Caco-2 (cell line): ENCODE measurements at places on chromosomes 13 and 19. TPM values are rescaled to one million over a fixed set of nuclear protein-coding genes. Genes with fewer than 3 reads are reported as not detected.

DNA sequence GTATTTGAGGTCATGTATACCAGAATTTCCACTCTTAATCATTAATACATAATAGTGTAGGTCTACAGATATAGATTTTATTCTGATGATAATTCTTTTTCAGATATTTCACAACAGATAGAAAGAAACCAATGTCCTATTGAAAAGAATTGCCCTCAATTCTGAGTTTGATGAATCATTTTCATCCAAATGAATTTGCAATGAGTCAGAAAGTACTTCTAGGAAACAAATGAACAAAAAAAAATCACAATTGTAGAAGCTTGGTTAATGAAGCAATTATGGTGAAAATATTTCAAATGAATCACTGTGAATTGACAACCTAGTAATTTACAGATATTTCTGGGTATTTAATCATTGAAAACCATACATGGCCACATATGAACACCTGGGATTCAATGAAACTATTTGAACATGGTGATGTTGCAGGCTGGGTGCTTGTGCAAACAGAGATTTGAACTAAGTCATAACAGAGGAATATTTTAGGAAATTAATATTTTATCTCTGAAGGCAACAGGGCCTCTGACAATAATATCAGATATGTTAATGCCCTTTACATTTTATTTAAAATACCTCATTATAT lies 360.9 kb downstream of the SLITRK5 start:
- no peak overlapping the region for H3K4me3 ChIP-seq
- H3K36me3 ChIP-seq: no peaks in the 10 kb centered on the region
- DNase-seq: no peak
- no peaks in the 10 kb centered on the region for H3K4me1 ChIP-seq

DNA sequence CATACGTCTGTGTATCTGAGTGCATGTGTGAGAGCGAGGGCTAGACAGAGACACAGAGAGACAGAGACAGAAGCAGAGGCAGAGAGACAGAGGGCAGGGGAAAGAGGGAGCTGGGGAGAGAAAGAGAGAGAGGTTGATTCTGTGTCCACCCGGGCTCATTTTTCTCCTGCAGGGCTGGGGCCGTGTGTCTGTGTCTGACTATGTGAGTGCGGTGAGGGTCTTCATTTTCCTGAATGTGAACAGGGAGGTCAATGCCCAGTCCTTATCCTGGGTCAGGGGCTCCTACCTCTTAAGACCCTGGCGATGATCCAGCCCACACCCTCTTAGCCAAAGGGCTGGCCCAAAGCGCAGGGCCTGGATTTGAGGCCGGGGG lies 17.7 kb downstream of the LRRC4B start:
- H3K27me3 ChIP-seq: peaks cover 2% of the 10 kb centered on the region; the same call in 1 of the 2 replicates
- H3K4me1 ChIP-seq: 0 out of 2 replicates have a peak, but pooled peaks cover under 1% of the 10 kb centered on the region
- DNase-seq: no peak
- H3K27ac ChIP-seq: no peak overlapping the region
- H3K36me3 ChIP-seq: no peaks in the 10 kb centered on the region

- no peak overlapping the region for H3K4me3 ChIP-seq
- no peak for DNase-seq
- H3K4me1 ChIP-seq: no peaks in the 10 kb centered on the region
- no peaks in the 10 kb centered on the region for H3K36me3 ChIP-seq
- no peak overlapping the region for H3K27ac ChIP-seq
Measured at GRCh38 chr19:41623360-41623759, 3.5 kb downstream of the CEACAM4 start.

GRCh38 chr13:108425056-108425455 lies 155.5 kb downstream of the TNFSF13B start:
- H3K27ac ChIP-seq: no peak overlapping the region
- no peaks in the 10 kb centered on the region for H3K27me3 ChIP-seq
- no peak for DNase-seq
- no peak overlapping the region for H3K4me3 ChIP-seq
- H3K4me1 ChIP-seq: no peaks in the 10 kb centered on the region

DNA sequence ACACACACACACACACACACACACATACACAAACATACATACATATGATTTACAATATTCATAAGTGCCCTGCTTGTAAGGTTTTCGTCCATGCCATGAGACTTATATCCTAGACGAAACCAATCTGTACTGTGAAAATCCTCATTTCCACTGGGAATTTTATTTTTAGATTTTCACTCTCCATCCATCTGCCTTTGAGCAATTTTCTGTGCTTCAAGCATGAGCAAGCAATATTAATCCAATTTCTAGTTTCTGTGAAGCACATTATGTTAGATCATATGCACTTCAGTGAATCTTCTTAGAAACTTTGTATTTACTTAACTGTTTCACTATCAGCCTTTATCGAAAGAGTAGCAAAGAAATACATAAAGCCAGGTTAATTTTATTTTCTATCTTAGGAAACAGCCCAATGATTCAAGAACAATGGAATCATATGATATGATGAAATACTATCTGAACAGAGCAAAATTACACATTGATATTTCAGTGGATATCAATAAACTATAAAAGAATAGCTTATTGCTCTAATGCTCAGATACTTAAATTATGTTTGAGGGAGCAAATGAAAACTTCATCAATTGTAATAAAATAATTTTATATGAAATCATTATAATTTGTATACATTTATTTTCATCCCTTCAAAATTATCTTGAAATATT lies 1100.7 kb upstream of the MIR17HG start:
- no peak for DNase-seq
- H3K4me1 ChIP-seq: no peaks in the 10 kb centered on the region
- no peaks in the 10 kb centered on the region for H3K36me3 ChIP-seq
- no peak overlapping the region for H3K27ac ChIP-seq
- no peak overlapping the region for H3K4me3 ChIP-seq

GRCh38 chr19:55099557-55100506 lies 17.6 kb downstream of the PPP1R12C start:
- H3K4me1 ChIP-seq: no peaks in the 10 kb centered on the region
- peak; percentile 64 for DNase-seq
- H3K27ac ChIP-seq: no peak overlapping the region
- H3K36me3 ChIP-seq: no peaks in the 10 kb centered on the region; the same call in none of the 2 replicates
- no peak overlapping the region for H3K4me3 ChIP-seq

DNA sequence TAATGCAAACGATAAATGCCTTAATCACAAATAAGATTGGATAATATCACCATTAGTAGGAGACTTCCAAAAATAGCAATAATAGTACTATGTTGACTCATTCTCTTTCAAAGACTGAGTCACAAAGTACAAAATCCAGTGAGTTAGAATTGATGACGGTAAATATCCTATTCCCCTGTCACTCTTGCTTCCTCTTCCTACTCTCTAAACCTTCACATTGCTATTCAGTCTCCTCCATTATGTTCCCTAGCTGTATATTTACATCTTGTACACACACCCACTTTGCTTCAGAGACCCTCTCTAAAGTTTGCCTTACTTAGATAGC lies 26.3 kb upstream of the INTS6 start:
- DNase-seq: no peak
- H3K27me3 ChIP-seq: no peaks in the 10 kb centered on the region
- H3K4me3 ChIP-seq: no peak overlapping the region
- H3K4me1 ChIP-seq: no peaks in the 10 kb centered on the region

- H3K4me1 ChIP-seq: no peaks in the 10 kb centered on the region
- peaks cover 1% of the 10 kb centered on the region; the same call in 1 of the 2 replicates for H3K27me3 ChIP-seq
- H3K4me3 ChIP-seq: no peak overlapping the region
- no peaks in the 10 kb centered on the region for H3K36me3 ChIP-seq
Measured at GRCh38 chr13:112141643-112142400, 74.9 kb downstream of the SOX1 start.

DNA sequence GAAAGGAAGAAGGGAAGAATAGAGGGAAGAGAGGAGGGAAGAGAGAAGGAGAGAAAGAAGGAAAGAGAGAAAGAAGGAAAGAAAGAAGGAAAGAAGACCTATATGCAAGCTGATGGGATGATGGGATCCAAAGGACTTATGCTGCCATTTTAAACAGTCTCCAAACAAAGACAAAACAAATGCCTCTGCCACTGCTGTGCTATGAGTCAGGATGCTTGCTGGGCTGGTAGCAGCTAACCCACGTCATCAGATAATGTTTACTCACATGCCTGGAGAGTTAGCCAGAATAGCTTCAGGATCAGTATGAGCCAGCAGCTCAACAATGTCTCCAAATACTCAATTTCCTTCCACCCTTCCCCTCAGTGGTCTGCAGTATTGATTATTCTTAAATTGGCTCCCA lies 12.0 kb upstream of the ZNF274 start:
- H3K4me3 ChIP-seq: no peak overlapping the region
- H3K4me1 ChIP-seq: no peaks in the 10 kb centered on the region
- no peak for DNase-seq
- H3K27ac ChIP-seq: no peak overlapping the region

GRCh38 chr13:23552661-23553060 lies 17.6 kb upstream of the TNFRSF19 start:
- H3K4me3 ChIP-seq: no peak overlapping the region
- H3K36me3 ChIP-seq: no peaks in the 10 kb centered on the region
- no peaks in the 10 kb centered on the region for H3K27me3 ChIP-seq
- DNase-seq: no peak
- no peak overlapping the region for H3K27ac ChIP-seq

GRCh38 chr13:40103864-40104263 lies 448.4 kb downstream of the COG6 start:
- no peaks in the 10 kb centered on the region for H3K4me1 ChIP-seq
- no peak overlapping the region for H3K27ac ChIP-seq
- H3K4me3 ChIP-seq: no peak overlapping the region
- DNase-seq: no peak

DNA sequence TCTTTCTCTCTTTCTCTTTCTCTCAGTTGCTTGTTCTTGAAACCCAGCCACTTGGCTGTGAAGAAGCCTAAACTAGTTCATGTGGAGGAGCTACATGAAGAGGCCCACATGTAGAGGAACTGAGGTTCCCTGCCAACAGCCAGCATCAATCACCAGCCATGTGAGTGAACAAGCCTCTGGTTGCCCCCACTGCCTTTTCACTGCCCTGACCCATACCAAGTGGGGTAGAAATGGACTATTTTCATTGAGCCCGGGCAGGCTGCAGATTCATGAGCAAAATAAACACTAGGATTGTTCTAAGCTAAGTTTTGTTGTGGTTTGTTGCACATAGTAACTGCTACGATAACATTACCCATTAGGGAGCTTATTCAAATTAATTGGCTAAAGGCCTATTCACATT lies 78.7 kb upstream of the FAM216B start:
- H3K27ac ChIP-seq: no peak overlapping the region
- DNase-seq: no peak
- no peaks in the 10 kb centered on the region; the same call in 1 of the 2 replicates for H3K27me3 ChIP-seq
- H3K36me3 ChIP-seq: no peaks in the 10 kb centered on the region
- H3K4me1 ChIP-seq: no peaks in the 10 kb centered on the region

DNA sequence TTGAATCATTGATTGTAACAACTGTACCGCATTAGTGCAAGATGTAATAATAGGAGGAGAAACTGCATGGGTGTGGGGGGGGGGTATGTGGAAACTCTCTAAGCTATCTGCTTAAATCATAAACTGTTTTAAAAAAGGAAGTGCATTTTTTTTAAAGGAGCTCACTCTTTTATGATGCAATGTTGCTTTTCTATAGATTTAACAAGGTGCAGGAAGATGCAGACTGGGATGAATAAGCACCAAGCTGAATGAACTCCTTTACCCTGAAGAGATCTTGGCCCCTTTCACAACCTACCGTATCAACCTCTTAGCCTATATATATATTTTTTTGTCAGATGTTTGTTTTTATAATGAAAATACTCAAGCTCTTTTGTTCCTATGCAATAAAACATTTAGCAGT lies 95.9 kb downstream of the AKAP11 start:
- no peaks in the 10 kb centered on the region for H3K36me3 ChIP-seq
- H3K4me1 ChIP-seq: no peaks in the 10 kb centered on the region
- no peak overlapping the region for H3K27ac ChIP-seq
- DNase-seq: no peak
- H3K4me3 ChIP-seq: no peak overlapping the region

- H3K27ac ChIP-seq: no peak overlapping the region
- DNase-seq: no peak
- H3K4me3 ChIP-seq: no peak overlapping the region
- no peaks in the 10 kb centered on the region for H3K27me3 ChIP-seq
- H3K36me3 ChIP-seq: no peaks in the 10 kb centered on the region
Measured at GRCh38 chr19:14145381-14145780, 9.0 kb upstream of the ASF1B start.

- no peaks in the 10 kb centered on the region for H3K4me1 ChIP-seq
- H3K27ac ChIP-seq: no peak overlapping the region
- no peaks in the 10 kb centered on the region for H3K36me3 ChIP-seq
- H3K4me3 ChIP-seq: no peak overlapping the region
Measured at GRCh38 chr13:47890146-47890814, 110.8 kb downstream of the SUCLA2 start.

DNA sequence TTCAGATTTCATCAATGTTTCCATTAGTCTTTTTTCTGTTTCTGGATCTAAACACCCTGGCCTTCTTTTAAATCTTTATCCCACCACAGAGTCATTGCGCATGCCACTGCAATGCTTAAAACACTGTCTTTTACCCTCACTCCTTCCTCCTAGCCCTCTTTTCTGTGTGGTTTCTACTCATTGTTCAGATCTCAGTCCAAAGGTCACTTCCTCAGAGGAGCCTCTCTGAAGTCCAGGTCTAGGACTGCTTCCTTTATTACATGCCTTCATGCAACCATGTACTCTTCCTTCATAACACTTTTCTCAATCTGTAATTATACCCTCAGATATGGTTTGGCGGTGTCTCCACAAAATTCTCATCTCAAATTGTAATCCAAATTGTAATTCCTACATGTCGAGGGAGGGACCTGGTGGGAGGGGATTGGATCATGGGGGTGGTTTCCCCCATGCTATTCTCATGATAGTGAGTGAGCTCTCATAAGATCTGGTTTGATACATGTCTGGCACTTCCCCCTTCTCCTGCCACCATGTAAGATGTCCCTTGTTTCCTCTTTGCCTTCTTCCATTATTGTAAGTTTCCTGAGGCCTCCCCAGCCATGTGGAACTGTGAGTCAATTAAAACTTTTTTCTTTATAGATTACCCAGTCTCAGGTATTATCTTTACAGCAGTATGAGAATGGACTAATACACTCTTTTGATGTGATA lies 808.9 kb downstream of the DIAPH3 start:
- peak overlapping the region; percentile 65 for H3K27ac ChIP-seq
- H3K27me3 ChIP-seq: no peaks in the 10 kb centered on the region
- no peaks in the 10 kb centered on the region for H3K36me3 ChIP-seq
- peak; percentile 15 for DNase-seq

DNA sequence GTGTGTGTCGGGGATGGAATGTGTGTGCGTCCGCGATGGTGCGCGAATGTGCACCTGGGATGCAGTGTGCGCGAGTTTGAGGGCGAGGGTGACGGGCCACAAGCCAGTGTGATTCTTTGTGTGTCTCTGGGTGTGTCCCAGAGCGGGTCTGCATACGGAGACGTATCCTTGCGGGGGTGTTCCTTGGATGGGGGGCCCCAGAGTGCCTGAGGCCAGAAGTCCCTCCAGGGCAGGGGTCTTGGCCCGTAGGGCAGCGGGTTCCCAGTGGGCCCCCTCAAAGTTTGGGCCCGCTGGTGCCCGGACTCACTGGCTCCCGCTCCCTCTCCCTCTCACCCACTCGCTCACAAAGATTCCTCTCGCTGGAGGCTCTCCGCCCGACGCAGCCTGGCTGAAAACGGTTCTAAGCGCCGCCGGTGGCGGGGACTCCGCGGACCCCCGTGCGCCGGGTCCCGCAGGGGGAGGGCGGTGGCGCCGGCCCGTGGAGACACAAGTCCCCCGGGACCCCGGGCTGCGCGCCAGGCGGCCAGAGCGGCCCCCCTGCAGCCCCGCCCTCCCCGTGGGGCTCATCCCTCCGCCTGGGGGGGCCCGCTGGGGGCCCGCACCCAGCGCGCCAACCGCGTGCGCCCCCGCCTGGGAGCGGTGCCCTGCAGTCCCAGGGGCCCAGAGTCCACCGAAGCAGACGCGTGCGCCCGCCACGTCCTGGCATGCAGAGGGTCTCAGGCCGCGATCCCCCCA lies 886 bp downstream of the CRLF1 start:
- peaks cover 6% of the 10 kb centered on the region for H3K27me3 ChIP-seq
- no peaks in the 10 kb centered on the region for H3K36me3 ChIP-seq
- peaks cover 20% of the 10 kb centered on the region for H3K4me1 ChIP-seq
- H3K27ac ChIP-seq: no peak overlapping the region

NAPSA gene
- total RNA-seq: 1.2 and 1.6 TPM in 2 replicates

SLITRK6 gene
- 0.23 and 0.61 TPM in 2 replicates for total RNA-seq
